ENCODE measurements at places on chromosomes 7 and 10. TPM values are rescaled to one million over a fixed set of nuclear protein-coding genes. Genes with fewer than 3 reads are reported as not detected.

Gene FAM13C
- 8.8 TPM for total RNA-seq

Gene PPP1R17
- not detected for total RNA-seq

Gene RBP3
- not detected for total RNA-seq

Gene CLCN1
- 0.35 TPM for total RNA-seq

Gene ASB10
- not detected for total RNA-seq

Gene POLD2
- total RNA-seq = 60.0 TPM

Gene FGL2
- 96.9 TPM for total RNA-seq

Gene UNC5B
- total RNA-seq = 22.6 TPM

Gene SPDYE8
- not detected for total RNA-seq

Gene KMT2E
- total RNA-seq = 106 TPM

Gene OR2F2
- not detected for total RNA-seq

Gene TRIM4
- total RNA-seq = 30.9 TPM

Gene NSUN6
- total RNA-seq = 19.3 TPM

All from kidney (tissue), 22 donors.